ENCODE measurements at places on chromosomes 2 and 18.

- no peak for DNase-seq
Observed at GRCh38 chr2:174693344-174693743, 70.9 kb downstream of the CHRNA1 start.

GRCh38 chr2:197238043-197238365 lies 72.6 kb downstream of the ANKRD44 start:
- no peak for DNase-seq

DNA sequence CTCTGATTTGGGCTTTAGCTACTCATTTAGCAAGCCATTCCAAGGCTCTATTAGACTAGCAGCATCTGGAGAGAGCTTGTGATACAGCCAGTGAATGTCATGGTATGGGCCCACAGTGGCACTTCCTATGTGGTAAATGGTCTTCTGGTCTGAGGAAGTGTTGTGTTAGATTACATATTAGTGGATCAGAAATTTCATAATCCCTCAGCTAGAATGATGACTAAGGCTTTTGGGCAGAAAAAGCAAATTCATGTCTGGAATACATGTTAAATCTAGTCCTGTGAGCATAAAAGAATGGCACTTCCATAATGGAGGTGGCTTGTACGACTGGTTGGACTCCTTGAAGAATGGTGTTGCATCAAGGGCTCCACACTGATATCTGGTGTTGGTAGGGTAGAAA lies 436.8 kb upstream of the CWC22 start:
- DNase-seq, result no peak

DNA sequence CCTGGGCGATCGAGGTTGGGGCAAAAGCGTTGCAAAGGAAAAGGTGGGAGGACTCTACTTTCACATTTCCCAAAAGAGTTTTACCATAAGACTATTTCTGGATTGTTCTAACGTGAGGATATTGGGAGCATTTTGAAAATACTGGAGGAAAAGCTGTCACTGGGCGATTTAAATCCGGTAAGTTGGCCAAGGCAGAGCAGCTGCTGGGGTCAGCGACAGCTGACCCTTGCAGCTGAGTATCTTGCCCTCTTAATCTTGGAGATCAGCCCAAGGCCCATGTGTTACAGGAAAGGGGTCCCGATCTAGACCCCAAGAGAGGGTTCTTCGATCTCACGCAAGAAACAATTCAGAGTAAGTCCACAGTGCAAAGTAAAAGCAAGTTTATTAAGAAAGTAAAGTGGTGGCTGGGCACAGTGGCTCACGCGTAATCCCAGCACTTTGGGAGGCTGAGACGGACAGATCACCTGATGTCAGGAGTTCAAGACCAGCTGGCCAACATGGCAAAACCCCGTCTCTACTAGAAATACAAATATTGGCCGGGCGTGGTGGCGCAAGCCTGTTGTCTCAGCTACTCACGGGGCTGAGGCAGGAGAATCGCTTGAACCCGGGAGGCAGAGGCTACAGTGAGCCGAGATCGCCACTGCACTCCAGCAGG lies 964 bp upstream of the ST3GAL5 start:
- no peak for DNase-seq

GRCh38 chr2:64732146-64732545 lies 78.4 kb upstream of the SERTAD2 start:
- no peak for DNase-seq

GRCh38 chr2:165778653-165779451 lies 15.2 kb downstream of the GALNT3 start:
- peak; percentile 33 for DNase-seq

- DNase-seq, result no peak
Observed at GRCh38 chr2:238167761-238168160, 9.0 kb downstream of the ERFE start.

DNA sequence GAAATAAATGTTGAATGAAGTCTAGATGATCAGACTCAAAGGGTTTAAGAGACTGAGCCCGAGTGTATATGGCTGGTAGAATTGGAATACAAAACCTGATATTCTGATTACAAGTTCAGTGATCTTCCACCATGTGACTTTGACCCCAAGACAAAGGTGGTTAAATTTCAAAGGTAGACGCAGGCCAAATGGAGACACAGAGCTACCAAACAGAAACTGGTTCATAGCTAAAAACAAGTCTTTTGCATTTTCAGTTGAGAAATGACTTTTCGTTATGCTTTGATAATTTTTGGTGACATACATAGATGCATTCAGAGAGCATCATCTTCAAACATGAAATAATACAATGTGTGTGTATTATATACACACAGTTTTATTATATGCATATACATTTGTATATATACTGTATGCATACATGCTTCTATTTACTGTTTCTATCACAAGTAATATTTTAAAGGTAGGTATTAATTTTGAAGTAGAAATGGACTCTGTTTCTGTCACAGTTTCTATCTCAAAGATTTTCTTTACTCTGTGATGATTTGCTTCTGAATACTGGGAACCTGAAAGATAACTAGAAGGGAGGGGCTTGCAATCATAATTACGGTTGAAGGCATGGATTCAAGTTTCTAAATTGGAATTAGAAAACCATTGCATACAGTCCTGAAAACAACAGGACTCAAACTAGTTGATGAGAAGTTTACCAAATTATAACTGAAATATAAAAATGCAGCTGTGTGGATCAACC lies 142.3 kb downstream of the ABCA12 start:
- no peak for DNase-seq

DNA sequence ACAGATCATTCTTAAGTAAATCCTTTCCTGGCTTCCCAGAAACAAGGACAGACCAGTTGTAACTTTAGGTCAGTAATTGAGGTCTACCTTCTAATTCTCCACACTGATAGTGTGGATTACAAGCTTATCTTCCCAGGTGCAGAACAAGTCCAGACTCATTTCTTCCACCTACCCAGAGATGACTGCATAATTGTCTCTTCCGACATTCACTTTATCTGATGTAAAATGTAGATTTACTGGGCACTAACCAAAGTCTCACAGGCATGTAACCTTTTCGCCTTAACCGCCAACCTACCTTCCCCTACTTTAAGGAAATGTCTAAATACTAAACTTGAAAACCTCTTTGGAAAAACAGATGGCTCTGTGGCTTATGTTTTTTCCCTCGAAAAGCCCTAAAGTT lies 96.2 kb downstream of the NCK2 start:
- DNase-seq, result no peak

DNA sequence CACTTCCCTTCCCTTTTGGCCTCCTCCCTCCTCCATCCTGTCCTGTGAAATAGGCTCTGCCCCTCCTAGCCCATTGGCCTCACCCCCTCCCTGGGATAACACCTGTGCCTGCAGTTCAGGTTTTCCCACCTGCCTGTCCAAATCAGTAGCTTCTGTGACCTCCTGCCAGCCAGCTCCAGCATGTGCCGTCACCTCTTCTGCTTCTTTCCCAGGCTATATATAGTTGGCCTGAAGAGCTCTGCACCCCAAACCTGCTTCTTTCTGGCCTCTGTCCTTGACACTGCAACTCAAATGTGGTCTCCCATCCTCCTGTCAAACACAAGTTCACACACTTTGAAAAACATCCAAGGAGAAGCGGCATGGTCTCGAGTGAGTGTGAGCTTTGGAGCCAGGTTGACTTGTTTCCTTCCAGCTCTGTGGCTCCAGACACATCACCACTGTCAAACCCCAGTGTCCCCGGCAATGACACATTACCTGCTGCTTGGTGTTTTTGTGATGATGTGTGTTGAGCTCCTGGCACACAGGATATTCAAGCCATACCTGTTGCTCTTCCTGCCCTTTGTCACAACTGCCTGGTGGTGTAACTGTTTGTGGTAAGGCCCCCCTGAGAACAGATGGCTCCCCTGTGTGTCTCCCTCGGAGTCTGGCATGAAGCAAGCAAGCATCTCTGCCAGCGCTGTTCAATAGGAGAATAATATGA lies 143.6 kb upstream of the DAPL1 start:
- DNase-seq, result no peak

DNA sequence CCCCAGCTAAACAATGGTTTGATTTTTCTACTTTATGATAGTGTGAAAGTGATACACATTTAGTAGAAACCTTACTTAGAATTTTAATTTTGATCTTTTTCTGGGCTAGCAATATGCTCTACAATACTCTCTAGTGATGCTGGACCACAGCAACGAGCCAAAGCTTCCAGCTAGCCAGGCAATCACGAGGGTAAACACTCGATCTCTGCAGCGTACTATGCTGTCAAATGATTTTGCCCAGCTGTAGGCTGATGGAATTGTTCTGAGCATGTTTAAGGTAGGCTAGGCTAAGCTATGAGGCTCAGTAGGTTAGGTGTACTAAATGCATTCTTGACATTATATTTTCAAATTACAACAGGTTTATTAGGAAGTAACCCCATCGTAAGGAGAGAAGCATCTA lies 207.5 kb downstream of the LRRTM4 start:
- DNase-seq, result no peak

DNA sequence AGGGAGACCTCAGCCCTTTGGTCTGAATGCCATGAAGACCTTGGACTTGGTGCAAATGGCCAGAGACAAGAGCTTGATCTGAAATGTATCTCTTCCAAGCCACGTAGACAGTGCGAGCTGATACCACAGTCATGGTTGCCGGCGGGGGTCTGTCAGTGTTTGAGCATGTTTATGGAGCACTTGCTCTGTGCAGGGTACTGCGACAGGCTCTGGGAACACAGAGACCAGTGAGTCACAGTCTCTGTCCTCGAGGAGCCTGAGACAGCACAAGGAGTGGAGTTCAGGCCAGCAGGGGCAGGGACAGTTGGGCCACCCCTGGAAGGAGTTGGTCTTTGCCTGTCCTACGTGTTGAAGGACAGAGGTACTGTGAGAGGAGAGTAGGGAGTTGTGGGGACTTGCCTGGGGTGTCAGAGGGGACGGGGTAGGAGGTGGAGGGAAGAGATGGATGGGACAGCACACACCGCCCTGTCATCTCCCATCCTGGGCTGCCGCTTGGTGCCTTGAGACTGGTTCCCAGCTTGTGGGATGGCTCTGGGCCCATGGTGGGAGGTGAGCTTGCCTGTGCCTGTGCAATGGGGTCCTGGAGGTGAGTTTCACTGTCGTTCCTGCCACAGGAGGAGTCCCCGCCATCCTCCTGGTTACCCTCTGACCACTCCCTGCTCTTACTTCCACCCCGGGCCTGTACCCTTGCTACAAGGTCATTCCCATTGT lies 39.5 kb downstream of the ATP6V1C2 start:
- no peak for DNase-seq

- DNase-seq, result no peak
Observed at GRCh38 chr2:231174211-231174651, 24.2 kb upstream of the ARMC9 start.

DNA sequence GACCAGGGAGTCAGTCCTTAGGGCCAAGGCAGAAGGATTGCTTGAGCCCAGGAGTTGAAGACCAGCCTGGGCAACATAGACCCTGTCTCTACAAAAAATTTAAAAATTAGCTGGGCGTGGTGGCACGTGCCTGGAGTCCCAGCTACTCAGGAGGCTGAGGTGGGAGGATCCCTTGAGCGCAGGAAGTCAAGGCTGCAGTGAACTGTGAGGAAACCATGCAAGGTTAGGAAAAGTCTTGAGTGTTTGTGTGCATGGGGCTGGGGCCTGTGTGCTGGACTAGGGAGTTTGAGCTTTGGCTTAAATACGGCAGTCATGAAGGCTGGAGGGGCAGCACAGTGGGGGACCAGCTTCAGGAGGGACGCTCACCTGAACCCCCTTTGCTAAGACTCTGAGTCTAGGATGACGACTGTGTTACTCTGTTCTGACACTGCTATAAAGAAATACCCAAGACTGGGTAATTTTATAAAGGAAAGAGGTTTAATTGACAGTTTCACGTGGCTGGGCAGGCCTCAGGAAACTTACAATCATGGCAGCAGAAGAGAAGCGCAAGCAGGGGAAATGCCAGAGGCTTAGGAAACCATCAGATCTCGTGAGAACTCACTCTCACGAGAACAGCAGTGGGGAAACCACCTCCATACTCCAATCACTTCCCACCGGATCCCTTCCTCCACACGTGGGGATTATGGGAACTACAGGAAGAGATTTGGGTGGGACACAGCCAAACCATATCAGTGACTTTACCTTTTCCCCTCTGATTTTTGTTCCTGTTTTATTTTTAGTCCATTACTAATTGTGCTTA lies 39.4 kb downstream of the GORASP2 start:
- DNase-seq, result no peak

DNA sequence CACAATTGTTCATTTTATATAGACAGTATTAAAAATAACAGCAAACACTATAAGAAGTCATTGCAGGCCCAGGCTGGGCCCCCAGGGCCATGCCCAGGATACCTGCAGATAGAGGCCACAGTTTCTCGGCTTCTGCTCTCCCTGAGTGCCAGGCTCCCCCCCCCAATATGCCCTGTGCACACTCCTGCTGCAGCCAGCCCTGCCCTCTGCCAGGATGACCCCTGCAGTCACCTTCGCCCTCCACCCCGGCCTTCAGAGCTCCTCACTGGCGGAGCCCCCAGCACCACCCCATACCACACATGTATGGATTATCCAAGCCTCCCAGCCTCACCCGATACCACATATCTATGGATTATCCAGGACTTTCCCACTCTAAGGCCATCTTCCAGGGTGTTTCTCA lies 104.5 kb downstream of the TPO start:
- DNase-seq, result no peak

GRCh38 chr2:212897296-212897695 lies 254.1 kb downstream of the IKZF2 start:
- no peak for DNase-seq

GRCh38 chr2:14451312-14451711 lies 181.2 kb upstream of the LRATD1 start:
- DNase-seq, result peak; percentile 13

DNA sequence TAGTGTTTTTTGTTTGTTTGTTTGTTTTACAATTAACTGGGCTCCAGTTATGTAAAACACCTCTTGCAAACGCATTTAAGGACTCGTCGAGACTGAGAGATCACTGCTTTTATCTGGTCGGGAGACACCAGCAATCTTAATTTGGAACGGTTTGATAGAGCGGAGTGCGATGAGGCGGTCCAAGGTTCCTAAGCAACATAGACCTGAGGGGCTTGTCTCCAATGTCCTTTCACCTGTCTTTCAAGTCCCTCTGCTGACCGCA lies 729 bp upstream of the SELENOI start:
- DNase-seq, result no peak

GRCh38 chr18:75067996-75068645 lies 140.8 kb downstream of the PTGR3 start:
- DNase-seq, result no peak

DNA sequence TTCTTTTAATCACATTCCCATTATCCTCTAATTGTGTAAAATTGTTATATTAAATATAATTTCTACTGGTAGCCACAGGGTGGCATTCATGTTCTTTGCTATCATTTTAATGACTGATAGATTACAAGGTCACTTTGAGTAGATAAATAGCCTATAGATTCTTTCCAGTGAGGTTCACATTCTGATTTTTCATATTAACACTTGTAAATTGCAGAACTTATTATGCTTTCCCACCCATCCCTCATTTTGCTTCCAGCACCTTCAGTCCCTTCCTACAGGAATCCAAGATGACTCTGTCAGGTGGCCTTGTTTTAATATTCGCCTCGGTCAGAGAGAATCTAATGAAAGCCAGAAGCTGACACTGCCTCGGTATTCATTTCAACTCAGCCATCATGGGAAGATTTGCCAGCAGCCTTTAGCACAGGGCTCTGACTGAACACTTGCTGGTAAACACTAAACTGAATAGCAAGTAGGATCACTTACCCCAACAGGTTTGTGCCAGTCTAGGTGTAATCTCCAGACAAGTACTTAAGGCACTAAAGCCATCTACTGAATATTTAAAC lies 101.2 kb upstream of the FSHR start:
- peak; percentile 23 for DNase-seq

All from HT-29 (cell line).